Heart left ventricle (tissue), 16 donors: ENCODE measurements at places on chromosomes 3 and 15.

GRCh38 chr15:56640549-56640948 is 92.8 kb downstream of the ZNF280D start:
- DNase-seq: no peak

GRCh38 chr15:46616033-46616432 is 981.2 kb downstream of the SQOR start:
- no peak for DNase-seq

DNA sequence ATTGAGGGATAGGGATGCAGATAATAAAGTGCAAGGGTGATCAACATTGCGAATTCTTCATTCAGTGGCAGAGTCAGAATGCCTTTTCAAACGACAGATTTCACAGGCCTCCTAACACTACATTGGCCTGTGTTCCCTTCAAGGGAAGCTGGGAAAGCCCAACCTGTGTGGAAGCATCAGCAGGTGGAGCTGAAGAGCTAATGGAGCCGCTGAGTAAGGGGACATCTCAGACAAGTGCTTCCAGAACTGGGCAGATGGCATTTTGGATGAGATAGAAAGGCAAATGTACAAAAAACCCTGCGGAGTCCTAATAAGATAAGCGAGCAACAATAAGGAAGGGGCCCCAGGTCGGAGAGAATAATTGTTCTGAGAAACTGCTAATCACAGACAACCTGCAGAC is 8.5 kb upstream of the SLC24A5 start:
- DNase-seq: no peak

DNA sequence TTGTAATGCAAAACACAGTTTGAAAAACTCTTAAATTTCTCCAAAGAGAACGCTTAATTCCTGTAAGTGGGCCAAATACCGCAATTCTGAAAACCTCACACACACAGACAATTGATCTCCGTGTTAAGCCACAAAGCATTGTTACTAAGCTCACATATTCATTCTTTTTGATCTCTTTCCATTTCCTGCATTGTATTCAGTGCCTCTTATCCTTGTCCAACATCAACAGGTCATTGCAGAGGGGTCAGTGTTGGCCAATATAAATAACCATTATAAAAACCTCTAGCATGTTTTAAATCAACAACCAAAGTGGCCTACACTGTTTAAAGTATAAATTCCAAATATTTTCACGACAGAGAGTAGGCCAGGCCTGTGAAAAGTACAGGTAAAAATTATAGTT is 171.1 kb downstream of the PDZRN3 start:
- no peak for DNase-seq

- no peak for DNase-seq
Observed at GRCh38 chr3:195241592-195242355, 29.2 kb downstream of the XXYLT1 start.

- no peak for DNase-seq
Observed at GRCh38 chr3:52792413-52792812, 2.2 kb upstream of the ITIH3 start.

- no peak for DNase-seq
Observed at GRCh38 chr3:175526609-175527280, 667.6 kb downstream of the NAALADL2 start.

DNA sequence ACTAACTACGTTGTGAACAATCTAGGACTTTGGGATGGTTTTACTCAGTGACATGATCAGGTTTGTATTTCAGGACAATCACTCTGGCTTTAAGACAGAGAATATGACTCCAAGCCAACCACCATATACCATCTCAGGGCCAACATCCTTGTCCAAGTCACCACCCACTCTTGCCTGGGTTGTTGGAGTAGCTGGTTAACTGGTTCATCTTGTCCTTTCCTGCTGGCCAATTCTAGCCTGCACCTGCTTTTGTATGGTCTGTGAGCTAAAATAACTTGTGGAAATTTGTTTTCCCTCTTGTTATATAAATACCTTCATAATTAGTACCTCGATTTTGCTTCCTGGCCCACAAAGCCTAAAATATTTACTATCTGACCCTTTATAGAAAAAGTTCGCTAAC is 306.8 kb upstream of the STT3B start:
- no peak for DNase-seq
